ENCODE measurements at places on chromosomes 7 and 10.

DNA sequence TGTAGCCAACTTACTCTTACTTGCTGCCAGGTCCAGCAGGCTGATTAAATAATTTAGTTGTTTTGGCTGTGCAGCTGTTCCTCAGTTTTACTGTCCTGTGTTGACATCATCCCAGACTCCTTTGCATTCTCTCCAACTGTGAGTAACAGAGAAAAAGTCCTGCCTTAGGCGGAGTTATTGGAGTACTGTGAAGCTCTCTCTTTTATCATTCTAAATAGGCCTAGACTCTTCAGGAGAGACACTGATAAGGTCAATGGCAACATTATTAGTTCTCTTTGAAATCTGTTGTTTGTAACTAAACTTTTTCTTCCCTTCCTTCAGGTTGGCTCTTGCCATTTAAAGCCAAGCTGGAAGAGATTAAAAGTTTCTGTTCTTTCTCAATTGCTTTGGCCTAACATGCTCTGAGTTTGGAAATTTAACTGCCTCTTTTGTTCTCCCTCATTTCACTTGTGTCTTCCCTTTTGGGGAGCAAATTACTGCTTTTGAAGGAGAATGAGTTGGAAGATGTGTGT, 215.7 kb upstream of the CSTF2T start:
- DNase-seq: no peak

GRCh38 chr7:14092331-14092730, 102.9 kb upstream of the ETV1 start:
- no peak for DNase-seq

DNA sequence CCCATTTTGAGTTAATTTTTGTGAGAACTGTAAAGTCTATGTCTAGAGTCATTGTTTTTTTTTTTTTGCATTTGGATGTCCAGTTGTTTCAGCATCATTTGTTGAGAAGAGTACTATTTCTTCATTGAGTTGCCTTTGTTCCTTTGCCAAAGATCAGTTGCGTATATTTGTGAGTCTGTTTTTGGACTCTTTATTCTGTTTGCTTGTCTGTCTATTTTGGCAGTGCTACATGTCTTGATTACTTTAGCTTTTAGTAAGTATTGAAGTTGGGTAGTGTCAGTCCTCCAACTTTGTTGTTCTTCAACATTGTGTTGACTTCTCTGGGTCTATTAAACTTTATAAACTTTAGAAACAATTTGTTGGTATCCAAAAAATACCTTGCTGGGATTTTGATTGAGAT, 31.6 kb downstream of the CCDC7 start:
- no peak for DNase-seq

DNA sequence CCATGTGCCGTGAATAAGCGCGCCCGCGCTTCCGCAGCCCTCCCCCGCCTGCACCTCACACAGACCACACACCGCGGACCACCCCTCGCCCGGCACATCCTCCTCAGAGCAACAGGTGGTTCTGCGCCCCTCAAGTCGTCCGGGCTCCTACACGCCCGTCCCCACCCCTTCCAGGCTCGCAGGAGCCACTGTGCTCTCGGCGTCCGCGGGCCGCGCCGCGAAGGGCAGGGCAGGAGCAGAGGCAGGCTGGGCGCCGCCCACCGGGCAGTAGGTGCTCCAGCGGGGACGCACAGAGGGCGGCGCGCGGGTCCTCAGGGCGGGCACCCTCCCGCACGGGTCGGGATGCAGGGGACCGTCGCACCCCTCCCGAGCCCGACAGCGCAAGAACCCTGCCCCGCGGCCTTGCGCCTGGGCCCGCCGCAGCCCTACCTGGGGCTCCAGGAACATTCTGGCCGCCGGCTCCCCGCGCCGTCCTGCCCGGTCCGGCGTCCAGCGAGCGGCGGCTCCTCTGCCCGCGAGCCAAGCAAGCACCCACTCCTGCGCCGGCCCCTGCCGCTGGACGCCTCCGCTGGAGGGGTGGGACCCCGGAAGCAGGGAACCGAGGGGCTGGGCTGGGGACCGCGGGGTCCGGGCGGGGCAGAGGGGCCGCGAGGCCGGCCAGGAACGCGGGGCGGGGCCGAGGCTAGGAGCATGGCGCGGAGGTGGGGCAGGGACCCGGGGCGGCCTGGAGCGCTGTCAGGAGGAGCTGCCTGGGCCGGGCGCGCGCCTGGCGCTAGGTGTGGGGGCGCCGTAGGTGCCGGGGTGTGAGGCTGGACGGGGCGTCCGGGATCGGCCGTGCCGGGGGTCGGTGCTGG, 37.4 kb downstream of the RASGEF1A start:
- no peak for DNase-seq

- no peak for DNase-seq
Measured at GRCh38 chr10:44926751-44927351, 15.7 kb downstream of the TMEM72 start.

GRCh38 chr7:146902728-146903127, 786.1 kb downstream of the CNTNAP2 start:
- no peak for DNase-seq

- DNase-seq: no peak
Measured at GRCh38 chr10:52879091-52879807, 106.7 kb upstream of the MBL2 start.

DNA sequence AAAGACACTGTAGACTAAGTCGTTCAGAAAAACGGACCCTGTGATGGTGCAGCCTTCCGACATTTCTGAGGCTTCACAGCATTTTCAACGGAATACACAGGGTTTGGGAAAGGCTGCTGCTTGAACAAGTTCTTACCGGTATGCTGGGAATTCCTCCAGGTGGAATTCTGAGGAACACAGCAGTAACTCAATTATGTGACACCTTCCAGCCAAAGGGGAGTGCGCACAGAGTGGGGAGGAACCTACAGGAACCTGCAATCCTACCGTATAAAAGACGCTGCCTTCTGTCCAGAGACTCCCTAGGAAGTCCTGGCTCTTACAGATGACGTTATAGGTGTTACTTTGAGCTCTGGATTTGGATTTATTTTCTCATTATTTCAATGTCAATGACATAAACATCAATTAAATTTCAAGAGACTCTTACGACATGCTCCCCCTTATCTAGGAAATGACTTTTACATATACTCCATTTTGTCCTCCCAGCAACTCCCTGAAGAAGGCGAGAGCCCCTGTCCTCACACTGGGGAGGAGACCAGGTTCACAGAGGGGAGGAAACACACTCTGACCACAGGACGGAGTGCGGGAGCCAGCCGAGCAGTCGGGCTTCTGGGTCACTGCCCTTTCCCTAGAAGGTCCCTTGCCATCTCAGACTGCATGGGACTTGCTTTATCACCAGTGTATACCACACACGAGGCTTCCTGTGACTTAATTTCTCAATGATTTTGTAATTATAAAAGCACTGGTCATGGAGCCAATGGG, 27.9 kb downstream of the VIPR2 start:
- no peak for DNase-seq

DNA sequence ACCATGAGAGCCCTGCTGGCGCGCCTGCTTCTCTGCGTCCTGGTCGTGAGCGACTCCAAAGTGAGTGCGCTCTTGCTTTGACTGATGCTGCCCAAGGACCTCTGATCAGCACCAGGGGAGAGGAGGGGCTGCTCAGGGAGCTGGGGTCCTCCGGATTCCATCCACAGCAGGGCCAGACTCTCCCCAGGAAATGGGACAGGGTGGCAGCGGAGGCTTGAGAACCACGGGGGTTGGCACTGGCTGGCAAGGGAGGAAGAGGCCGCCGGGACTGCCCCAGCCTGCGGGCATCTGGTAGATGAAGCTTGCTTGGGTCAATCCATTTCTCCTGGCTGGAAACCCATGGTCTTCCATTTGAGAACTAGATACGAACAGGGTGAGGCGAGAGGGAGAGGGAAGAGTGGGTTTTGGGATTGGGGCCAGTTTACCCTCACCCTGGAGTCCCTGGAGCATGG, 647 bp downstream of the PLAU start:
- DNase-seq: no peak

GRCh38 chr7:151322906-151323305, 18.7 kb upstream of the NUB1 start:
- DNase-seq: no peak

All from GM10248 (cell line).